ENCODE measurements at places on chromosomes 13 and 19.

DNA sequence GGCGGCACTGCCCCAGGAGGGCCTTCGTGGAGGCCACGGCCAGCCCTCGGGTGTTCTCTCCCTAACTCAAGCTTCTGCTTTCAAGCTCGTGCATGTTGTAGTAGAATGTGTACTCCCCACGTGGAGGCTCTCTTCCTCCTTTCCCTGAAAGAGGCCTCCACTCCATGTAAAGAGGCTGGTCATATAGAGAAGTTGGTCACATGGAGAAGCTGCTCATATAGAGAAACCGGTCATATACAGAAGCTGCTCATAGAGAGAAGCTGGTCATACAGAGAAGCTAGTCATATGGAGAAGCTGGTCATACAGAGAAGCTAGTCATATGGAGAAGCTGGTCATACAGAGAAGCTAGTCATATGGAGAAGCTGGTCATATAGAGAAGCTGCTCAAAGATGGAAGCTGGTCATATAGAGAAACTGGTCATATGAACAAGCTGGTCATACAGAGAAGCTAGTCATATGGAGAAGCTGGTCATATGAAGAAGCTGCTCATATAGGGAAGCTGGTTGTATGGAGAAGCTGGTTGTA lies 152.5 kb downstream of the COL4A1 start:
- no peak for DNase-seq

DNA sequence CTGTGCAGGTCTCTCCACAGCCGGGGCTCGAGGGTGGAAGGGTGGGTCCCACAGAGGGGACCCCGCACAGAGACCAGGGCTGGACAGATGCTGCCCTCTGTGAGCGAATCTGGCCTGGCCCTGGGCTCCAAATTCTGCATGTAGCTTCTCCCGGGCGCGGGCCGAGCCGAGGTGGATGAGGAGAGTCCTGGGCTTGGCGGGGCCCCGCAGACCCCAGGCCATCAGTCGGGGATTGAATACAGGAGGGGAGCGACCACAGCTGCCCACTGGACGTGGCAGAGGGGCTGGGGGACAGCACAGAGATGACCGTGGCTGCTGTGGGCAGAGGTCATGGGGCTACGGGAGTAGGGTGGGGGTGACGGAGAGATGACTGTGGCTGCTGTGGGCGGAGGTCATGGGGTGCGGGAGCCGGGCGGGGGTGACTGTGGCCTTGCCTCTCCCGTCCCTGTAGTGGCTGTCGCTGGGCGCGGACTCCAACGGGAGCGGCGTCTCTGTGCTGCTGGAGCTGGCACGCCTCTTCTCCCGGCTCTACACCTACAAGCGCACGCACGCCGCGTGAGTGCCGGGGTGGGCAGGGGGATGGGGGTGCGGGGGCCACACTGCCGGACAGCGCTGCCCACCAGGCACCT lies 15.5 kb downstream of the NCLN start:
- DNase-seq = no peak

DNA sequence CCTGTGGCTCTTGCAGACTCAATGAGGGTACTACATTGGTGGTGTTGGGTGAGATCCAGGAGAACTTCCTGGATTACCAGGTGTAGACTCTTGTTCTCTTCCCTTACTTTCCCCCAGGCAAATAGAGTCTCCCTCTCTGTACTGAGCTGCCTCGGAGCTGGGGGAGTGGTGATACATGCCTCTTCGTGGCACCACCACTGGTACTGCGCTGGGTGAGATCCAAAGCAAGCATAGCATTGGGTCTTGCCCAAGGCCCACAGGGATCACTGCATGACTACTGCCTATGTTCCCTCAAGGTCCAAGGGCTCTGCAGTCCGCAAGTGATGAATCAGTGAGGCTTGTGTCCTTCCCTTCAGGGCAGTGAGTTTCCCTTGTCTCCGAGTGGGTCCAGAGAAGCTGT lies 81.6 kb downstream of the COG6 start:
- DNase-seq = no peak

DNA sequence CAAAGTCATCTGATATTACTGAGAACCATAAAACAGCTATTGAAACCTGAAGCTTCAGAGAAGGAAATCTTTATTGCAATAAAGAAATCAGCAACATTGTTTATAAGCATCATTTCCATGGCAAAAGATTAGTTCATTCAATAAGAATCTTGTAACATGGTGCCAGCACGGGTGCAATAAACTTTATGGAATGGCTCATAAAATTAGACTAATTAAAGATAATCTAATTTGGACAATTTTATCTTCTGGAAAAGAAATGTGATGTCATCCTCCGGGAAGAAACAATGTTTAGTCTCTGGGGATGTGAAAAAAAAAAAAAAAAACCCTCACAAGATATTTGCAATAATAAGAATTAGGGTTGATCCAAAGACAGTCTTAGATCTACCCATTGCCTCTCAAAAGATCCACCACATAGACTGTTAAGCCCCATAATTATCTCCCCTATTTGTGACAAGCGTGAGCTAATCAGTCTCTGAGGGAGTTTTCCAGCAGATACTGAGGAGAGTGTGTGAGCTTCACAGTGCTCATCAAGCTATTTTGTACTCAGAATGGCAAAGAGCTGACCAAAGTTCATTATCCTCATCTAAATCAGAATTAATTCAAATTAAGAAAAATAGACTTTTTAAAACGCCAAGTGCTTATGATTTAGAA lies 297.0 kb upstream of the EDNRB start:
- no peak for DNase-seq

DNA sequence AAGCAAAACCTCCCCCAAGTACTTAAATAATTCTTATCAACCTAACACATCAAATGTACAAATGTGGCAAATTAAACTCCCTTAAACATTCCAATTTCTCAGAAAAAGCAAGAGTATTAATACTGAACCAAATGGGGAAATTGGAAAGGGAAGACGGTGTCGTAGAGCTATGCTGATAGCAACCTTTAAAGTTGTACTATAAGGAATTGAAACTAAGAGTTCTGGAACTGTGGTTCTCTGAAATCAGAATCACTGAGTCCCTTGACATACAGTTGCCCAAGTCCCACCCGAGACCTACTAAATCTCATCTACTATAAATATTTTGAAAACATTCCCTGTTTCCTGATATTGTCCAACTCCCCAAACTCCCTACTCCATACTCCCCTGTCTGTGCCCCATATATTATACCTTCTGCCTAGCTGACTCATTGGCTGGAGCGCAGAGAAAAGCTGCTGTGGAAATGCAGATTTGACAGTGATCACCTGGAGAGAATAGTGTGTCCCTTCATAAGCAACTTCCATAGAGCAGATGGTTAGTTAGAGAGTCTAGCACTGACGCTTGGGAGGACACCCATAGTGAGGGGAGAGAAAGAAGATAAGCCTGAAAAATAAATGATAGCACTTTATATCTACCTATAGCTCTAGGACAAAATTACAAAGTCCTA lies 51.4 kb upstream of the ITM2B start:
- no peak for DNase-seq

DNA sequence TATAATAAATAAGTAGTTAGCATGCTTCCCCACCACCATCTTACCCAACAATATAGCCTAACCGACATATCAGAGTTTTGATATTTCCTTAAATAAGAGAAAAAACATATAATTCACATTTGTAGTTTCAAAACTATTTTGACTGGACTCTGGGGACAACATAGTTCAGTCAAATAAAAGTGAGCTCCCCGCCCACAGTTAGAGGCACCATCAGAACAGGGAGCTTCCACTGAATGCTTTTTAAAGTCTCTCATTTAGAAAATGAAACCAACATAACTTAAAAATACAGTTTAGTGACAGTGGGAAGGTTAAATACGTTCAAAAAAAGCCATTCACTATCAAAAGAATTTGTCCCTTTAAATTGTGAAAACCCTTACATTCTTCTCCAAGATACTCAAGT lies 92.8 kb downstream of the EPSTI1 start:
- DNase-seq = no peak

DNA sequence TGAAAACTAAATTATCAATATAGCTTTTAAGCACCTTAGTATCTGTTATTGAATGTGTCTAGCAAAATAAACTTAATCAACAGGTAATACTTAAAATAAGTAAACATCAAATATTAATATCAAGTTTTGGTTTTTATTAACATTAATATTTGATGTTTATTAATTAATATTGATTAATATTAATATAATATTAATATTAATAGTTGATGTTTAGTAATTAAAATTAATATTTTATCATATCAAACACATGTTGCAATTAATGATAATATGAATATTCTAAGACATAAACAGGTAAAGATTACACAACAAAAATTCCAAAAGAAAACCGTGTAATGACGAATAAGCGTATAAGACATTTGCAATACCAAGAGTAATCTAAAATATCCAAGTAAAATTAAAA lies 222.8 kb upstream of the PRR20A start:
- no peak for DNase-seq

- peak; percentile 19 for DNase-seq
Measured at GRCh38 chr13:80946008-80946802, 605.3 kb upstream of the SPRY2 start.

DNA sequence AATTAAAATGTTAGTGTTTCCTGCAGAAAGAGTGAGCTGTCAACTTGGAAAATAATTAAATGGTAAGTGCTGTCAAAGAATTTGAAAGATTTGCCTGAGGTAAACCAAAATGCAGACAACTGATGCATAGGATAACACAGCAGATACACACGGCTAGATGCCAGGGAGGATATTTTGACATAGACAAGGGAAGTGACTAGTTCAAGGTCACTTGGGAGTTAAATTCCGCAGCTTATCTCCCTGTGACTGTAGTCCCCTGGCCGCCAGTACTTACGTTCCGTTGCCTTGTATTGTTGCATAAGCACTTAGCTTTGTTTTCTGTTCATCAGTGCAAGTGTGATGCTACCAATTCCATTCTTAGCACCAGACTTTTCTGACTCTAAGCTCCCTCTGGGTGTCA lies 247.3 kb upstream of the MAB21L1 start:
- DNase-seq = no peak

DNA sequence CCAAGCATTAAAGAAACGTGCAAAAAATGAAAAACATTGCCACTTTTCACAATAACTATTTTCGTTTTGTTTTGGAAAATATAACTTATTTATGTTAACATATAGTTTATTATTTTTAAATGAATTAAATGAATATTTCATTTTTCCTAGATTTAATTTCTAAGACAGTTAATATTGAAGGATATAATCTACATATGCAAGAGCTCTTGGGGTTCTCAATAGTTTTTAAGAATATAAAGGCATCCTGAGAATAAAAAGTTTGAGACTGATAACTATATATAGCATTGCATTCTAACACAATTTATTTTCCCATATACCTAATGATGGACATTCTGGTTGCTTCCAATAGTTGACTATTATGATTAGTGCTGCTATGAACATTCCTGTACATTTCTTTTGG lies 19.9 kb downstream of the ZNF461 start:
- DNase-seq = no peak

DNA sequence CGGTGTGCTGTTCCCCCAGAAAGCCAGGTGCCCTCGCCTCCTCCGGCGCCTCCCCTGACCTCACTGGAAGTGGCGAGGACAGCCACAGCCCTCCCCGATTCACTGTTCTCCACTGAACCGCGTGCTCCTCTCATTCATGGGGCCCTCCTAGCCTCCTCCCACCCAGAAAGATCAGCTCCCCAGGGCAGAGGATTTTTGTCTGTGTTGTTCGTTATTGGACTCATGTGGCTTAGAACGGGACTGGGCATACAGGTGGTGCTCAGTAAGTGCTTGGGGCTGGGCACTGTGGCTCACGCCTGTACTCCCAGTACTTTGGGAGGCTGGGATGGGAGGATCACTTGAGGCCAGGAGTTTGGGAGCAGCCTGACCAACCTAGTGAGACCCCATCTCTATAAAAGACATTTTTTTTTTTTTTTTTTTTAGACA lies 3.8 kb downstream of the PRTN3 start:
- DNase-seq = no peak

GRCh38 chr13:97432232-97432916 lies 1.6 kb upstream of the RAP2A start:
- no peak for DNase-seq

DNA sequence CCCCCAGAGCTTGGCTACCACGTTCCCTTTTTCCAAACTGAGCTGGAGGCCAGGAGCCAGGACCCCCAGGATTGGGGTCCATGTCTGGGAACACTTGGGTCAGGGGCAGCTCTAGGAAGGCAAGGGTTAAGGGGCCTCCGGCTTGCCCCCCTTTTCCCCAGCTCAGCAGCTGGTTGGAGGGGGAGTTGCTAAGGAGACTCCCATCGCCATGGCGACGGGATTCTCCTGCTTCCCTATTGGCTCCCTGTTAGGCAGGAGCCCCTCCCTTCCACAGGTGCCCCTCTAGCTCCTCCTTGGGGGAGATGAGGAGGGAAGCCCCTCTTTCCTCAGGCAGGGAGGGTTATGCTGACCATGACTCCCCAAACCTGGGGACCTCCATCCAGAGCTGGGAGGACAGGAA lies 33.9 kb downstream of the PDE4A start:
- peak; percentile 25 for DNase-seq

GRCh38 chr19:54339646-54340358 lies 840 bp upstream of the LILRA4 start:
- DNase-seq = no peak

DNA sequence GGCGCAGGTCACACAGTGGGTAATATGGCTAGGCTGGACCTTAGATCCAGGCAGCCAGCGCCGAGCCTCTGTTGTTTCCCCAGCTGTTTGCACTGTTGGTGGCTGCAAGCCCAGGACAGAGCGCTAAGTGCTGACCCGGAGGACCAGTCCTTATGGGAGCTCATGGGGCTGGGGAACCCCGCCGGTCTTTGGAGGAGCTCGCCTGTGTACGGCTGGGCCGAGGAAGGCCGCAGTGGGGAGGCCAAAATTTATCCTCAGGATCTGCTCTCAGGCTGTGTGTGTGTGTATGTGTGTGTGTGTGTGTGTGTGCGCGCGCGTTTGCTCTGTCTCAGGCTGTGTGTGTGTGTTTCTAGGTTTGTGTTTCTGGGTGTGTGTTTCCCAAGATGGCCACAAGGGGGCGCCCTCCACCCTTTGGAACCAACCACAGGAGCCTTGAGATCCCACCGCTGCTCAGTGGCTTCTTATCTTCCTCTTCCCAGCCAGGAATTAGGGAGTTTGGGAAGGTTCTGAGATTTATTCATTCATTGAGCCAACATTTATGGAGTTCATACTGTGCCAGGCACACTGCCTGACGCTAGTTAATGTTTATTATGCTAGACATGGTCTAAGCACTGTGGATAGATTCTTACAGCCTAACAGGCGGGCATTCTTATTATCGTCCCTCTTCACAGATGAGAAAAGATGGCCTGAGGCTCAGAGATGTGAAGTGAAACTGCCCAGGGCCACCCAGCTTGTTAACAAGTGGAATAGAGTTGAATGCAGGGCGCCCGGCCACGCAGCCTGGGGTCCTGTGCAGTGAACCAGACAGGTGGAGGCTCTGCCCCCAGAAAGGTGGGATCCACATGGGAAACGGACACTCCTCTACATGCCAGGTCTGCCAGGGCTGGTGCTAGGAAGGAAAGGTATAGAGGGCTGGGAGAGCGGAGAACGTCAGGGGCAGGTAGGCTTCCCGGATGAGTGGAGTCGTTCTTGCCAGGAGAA lies 13.0 kb downstream of the PGLYRP1 start:
- peak; percentile 53 for DNase-seq

- no peak for DNase-seq
Measured at GRCh38 chr19:46654621-46655152, 6.3 kb downstream of the DACT3 start.

All from HCEC 1CT (cell line).